ENCODE measurements at places on chromosomes 7 and 10.

- DNase-seq: no peak
Observed at GRCh38 chr7:122412441-122412840, 107.9 kb upstream of the FEZF1 start.

DNA sequence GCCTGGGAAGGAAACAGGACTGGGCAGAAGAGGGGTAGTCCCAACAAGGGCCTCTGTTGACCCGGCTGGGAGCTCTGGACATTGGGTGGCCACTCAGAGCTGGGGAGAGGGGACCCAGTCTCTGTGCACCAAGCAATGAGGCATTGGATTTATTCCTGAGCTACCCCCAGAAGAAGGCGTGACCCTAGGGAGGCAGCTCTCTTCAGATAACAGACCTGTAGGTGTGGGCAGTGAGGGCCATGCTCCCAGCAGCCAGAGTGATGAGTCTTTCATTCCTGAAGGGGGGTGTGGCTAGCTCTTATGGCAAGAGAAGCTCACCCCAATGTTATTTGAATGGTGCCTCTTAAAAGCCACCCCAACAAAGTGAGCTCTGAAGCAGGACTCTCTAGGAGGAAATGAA, 20.4 kb downstream of the TEX36 start:
- DNase-seq: no peak

DNA sequence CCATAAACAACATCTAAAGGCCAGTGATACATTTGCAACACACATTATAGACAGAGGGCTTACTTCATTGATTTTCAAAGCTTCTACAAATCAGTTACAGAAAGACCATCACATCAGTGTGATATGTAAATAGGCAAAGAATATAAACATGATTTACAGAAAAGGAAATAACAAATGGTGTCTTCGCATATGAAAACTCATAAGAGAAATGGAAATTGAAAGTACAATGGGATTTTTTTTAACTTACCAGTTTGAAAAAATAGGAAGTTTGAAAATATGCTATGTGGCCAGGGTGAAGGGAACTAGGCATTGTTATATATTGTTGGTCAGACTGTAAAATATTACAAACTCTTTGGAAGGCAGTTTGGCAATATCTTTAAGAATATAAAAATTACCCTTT, 27.3 kb downstream of the SEC23IP start:
- DNase-seq: no peak

- DNase-seq: no peak
Observed at GRCh38 chr10:110865186-110865808, 6.4 kb upstream of the PDCD4 start.

GRCh38 chr10:84388148-84388547, 59.8 kb downstream of the CCSER2 start:
- DNase-seq: no peak

DNA sequence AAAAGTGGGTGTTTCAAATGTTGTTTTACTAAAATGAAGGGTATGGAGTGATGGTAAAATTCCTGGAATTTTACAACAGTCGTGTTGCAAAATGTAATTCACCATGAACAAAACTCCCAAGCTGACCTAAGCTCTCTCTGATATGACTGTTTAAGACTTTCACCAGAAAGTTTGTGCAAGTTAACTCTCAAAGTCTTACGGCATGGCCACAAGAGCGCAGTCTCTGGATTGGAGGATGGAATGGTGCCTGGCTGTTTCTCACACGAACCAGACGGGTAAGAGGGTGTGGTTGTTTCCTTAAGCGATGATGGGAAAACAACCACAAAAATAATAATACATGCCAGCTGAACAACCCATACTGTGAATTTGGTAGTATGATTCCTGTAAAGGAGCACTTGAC, 662.5 kb downstream of the KCNMA1 start:
- no peak for DNase-seq

GRCh38 chr7:130740606-130741005, 6.6 kb upstream of the KLF14 start:
- no peak for DNase-seq

- DNase-seq: no peak
Observed at GRCh38 chr7:44175730-44176129, 13.5 kb downstream of the GCK start.

DNA sequence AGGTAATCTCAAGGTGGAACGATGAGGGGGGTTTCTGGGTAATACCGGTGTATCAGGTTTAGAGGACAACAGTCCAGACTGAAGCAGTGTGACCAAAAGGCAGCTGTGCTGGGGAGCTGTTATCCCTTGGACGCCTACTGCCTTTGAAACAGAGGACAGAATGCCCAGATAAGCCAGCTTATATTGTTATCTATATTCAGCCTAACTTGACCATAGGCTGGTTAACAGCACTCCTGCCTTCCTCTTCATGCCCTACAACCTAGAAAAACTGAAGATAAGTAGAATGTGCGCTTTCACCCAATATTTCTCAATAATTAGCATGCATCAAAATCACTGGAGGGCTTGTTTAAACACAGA, 44.9 kb downstream of the IL6 start:
- DNase-seq: no peak

GRCh38 chr10:50498465-50498864, 125.3 kb downstream of the SGMS1 start:
- DNase-seq: no peak

GRCh38 chr10:60044971-60045370, 138.6 kb upstream of the CCDC6 start:
- DNase-seq: no peak

GRCh38 chr7:74042746-74043522, 15.0 kb downstream of the ELN start:
- no peak for DNase-seq

DNA sequence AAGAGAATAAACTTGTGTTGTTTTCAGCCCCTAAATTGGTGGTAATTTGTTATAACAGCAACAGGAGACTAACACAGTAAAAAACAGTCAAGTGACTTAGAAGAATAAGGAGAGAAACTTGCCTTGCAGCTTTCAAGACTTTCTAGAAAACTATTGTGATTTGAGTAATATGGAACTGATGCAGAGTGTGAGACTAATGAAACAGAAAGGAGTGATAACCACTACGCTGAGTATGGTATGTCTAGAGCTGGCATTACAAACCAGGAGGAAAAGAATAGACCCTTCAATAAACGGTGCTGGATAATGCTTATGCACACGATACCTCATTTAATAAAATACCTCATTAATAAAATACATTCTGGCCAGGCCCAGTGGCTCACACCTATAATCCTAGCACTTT, 99.9 kb downstream of the CREM start:
- DNase-seq: no peak

- DNase-seq: no peak
Observed at GRCh38 chr10:47348138-47348651, at the start of gene RBP3. Gene RBP3 (plus strand): TSS chr10:47348363. CDS start chr10:47348485, 122 bp downstream.
